ENCODE measurements at places on chromosomes 3 and 15. TPM values are rescaled to one million over a fixed set of nuclear protein-coding genes. Genes with fewer than 3 reads are reported as not detected.

MOBP gene
- not detected for total RNA-seq

IL17RB gene
- not detected for total RNA-seq

CP gene
- 2.4 TPM for total RNA-seq

ITGA11 gene
- total RNA-seq, result 20.8 TPM

RPL32 gene
- total RNA-seq, result 1,888 TPM

CD86 gene
- not detected for total RNA-seq

XCR1 gene
- not detected for total RNA-seq

SPTSSB gene
- total RNA-seq, result not detected

UNC13C gene
- total RNA-seq, result not detected

CCR3 gene
- total RNA-seq, result not detected

GOLGA6L7 gene
- total RNA-seq, result not detected

MST1R gene
- total RNA-seq, result 0.34 TPM

AHSG gene
- not detected for total RNA-seq

DVL3 gene
- total RNA-seq, result 56.8 TPM

CLDN11 gene
- 96.8 TPM for total RNA-seq

GLDN gene
- total RNA-seq, result 0.19 TPM

VWA5B2 gene
- 0.05 TPM for total RNA-seq

HRG gene
- total RNA-seq, result not detected

PRR23E gene
- total RNA-seq, result not detected

C2CD4B gene
- 1.2 TPM for total RNA-seq

MORC1 gene
- not detected for total RNA-seq

Data from cardiac ventricle fibroblast (primary cell).